Activated naive CD4-positive, alpha-beta T cell treated with Interleukin-2 at 50 U/mL for 16 hours (primary cell): ENCODE measurements at places on chromosomes 2 and 18.
A peak's percentile ranks its signal among the peaks of the same experiment; 100 is the strongest.

GRCh38 chr2:168851674-168852320 lies 38.4 kb downstream of the SPC25 start:
- DNase-seq, result no peak

- DNase-seq, result no peak
These were observed 123.6 kb upstream of the STK17B start for GRCh38 chr2:196295005-196295404.

DNA sequence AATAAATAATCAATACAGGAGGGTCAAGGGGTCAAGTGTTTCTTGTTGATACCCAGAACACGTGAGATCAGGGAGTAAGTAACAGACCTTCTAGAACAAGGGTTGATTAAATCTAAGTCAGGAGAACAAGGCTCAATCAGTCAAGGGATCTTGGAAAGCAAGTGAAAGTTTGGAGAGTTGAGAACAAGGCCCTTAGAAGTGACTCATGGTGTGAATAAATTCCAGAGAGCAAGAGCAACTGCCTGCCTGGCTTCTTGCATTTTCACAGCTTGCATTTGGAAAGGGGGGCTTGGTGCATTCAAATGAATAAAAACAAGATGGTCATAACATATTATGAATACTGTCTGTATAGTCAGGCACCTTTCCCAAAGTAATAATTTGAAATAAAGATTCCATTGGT lies 256.1 kb downstream of the DPP10 start:
- no peak for DNase-seq

GRCh38 chr18:2536493-2536892 lies 34.8 kb downstream of the METTL4 start:
- DNase-seq, result no peak

DNA sequence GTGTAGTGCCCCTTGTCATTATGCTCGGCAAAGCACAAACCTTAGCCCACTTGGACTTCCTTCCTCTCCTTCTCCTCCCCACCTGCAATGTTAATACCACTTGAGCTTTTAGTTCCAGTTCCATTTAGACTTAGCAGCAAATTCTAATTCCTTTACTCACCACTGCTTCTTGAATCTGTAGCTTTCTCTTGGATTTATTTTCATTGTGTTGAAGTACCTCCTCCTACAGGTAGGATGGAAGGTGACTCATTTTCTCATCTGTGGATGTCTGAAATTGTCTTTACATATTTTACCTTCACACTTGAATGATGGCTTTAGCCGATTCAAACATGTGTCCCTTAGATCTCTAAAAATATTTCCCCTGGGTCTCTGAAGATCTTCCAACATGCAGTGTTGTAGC lies 32.8 kb upstream of the BIN1 start:
- no peak for DNase-seq

GRCh38 chr2:72116081-72116533 lies 31.6 kb downstream of the CYP26B1 start:
- no peak for DNase-seq

GRCh38 chr2:43133708-43134570 lies 92.5 kb downstream of the ZFP36L2 start:
- DNase-seq, result peak; percentile 70

DNA sequence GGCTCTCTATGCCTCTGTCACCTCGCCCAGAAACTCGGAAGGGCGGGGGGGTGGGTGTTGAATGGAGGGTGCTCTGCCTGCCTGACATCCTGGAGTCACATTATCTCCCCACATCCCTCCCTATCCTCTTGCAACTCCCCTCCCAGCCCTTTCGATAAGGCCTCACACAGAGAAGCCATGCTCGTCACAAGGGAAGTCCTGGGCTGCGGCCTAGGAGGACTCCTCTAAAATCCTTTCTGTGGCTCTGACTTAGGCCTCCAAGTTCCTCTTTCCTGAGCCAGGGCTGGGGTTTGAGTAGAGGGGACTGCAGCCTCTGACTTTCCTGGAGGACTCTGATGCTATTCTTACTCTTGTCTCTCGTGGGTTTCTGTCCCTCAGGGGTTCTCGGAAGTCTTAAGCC lies 75.0 kb upstream of the PKDCC start:
- no peak for DNase-seq

- DNase-seq, result peak; percentile 77
These were observed 7.4 kb upstream of the POLI start for GRCh38 chr18:54261894-54262293.

GRCh38 chr2:175844169-175844568 lies 157.9 kb downstream of the LNPK start:
- no peak for DNase-seq

DNA sequence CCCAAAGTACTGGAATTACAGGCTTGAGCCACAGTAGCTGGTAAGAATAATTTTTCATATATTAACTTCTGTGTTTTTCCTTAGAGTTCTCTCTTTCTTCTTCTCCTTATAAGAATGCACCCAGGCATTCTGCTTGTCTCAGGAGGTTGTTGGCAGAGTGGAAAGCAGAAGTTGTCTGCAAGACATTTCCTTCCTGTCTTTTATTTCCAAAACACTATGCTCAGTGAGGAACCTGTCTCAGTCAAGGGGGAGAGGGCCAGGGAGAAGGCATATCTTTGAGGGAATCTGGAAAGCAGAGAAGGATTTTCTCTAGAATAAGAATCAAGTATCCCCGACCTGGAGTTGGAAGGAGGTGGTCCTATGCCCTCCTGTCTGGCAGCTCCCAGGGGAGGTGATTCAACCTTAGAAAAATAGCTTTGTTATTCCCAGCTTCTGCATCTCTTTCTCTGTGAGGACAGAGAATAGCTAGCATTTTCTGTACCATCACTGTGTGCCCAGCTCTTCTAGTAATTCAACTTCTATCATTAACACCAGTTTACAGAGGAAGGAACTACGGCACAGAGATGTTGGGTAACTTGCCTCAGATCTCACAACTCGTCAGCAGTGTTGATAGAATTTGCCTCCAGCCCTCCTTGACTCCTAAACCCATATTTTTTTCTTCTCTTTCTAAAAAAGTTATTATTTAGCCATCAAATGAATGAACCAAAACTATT lies 3.8 kb upstream of the LPIN2 start:
- DNase-seq, result no peak

- DNase-seq, result no peak
These were observed 60.7 kb upstream of the DAPL1 start for GRCh38 chr2:158734442-158734841.

DNA sequence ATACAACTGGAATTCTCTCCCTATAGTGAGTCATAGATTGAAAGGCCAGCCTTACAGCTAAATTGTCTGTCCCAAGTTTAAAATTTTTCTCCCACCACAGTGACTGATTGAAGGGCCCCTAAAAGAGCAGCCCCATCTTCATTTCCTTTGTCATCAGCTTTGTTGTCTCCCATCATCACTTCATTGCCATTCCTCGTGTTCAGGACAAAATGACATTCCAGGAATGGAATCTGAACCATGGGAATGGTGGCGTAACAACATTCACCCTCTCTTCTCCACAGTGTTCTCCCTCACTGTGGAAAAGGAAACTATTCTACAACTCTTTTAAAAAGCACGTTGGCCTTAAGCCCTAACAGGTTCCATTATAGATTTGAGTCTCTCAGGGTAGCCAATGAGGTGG lies 52.1 kb downstream of the PSTPIP2 start:
- no peak for DNase-seq

- no peak for DNase-seq
These were observed 42.9 kb downstream of the ARHGEF33 start for GRCh38 chr2:38932586-38932985.

- DNase-seq, result no peak
These were observed 199.2 kb downstream of the RAD51AP2 start for GRCh38 chr2:17319090-17319489.

GRCh38 chr2:95277246-95277906 lies 3.1 kb downstream of the PROM2 start:
- no peak for DNase-seq

DNA sequence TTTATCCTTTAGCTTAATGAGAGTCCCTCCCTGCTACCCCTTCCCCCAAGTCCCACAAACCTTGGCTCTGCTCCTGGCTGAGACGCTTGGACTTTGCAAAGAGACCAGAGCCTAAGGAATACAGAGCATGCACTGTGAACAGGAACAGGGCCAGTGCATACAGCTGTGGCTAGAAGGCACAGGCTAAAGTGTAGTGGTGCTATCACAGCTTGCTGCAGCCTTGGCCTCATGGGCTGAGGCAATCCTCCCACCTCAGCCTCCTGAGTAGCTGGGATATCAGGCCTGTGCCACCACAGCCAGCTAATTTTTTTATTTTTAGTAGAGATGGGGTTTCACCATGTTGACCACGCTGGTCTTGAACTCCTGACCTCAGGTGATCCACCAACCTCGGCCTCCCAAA lies 39.5 kb upstream of the ASXL2 start:
- DNase-seq, result no peak

GRCh38 chr2:167752734-167753133 lies 494.7 kb downstream of the STK39 start:
- DNase-seq, result no peak

DNA sequence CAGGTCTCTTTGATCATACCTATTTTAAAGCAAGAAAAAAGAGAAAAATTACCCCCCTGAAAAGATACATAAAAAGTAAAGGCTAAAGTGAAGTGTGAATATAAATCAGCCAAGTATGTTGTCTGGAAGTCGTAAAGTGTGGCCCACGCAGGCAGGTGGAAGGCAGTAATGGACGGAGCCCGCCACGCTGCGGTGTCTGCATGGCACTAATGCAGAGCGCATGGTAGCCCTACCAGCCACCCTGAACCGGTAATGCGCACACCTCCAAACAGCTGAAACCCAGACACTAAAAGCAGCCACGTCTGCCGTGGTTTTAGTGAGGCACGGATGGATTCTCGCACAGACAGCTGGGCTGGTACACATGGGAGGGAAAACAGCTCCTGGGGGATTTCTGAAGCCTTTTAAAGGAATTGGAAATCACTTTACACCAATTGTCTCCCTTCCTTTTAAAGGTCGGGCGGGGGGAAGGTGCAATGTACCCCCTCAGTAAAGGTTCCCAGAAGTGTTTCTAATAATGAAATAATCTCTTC lies 615.2 kb downstream of the CNTNAP5 start:
- DNase-seq, result no peak

DNA sequence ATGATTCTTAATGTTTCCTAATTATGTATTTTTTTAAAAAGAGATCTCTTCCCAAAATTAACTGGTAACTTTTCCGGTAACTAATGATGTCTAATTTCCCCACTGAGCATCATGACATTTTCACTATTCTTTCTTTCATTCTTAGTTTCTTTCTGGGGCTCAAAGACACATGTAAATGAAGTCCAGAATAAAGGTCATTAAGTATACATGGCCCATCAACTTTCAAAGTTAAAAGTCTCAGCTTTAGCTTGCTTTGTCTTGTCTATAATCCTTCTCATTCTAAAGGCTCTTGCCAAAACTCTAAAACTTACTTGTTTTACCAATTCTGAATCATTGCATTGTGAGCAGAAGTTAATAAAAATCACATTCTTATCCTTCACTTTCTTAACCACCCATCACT lies 53.6 kb downstream of the ASXL2 start:
- no peak for DNase-seq

- DNase-seq, result no peak
These were observed 144.5 kb downstream of the INSIG2 start for GRCh38 chr2:118232796-118233195.

DNA sequence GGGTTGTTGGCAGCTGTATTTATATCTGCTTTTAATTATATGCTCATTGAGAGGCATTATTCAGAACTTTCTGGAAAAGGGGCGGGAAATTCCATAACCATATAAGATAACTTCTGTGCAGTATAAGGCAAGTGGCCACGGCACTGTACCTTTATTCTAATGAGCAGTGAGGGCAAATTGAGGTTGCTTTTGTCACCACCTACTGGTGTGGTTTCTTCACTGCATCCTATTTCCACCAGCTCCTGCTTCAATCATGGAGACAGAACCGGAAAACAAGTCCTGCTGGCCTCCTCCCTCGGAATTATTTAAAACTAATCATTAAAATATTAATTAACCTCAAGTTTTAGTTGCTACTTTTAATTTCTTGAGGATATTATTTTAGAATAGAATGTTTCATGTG lies 759.4 kb downstream of the CBLN2 start:
- no peak for DNase-seq

DNA sequence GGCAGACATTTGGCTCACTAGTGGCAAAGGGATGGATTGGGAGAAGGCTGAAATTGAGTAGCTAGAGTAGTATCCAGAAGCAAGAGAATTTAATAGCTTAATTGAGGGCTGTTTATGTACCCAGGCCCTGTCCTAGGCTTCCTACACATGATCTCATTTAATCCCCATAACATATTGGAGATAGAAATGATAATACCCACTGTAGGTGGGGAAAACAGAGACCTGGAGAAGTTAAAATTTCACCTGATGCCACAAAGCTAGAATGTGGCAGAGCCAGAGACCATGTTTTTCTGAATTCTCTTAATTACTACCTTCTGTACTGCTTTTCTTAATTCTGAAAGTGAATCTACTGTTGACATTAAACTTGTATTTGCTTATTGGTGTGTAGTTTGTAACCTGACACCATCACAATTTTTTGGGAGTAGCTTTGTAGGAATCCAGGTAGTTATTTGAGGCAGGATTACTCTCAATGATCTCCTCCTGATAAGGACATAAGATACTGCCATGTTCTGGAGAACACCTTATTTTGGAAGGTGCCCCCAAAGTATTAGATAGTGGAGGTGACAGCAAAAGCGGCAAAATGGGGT lies 42.2 kb downstream of the RAB10 start:
- no peak for DNase-seq

DNA sequence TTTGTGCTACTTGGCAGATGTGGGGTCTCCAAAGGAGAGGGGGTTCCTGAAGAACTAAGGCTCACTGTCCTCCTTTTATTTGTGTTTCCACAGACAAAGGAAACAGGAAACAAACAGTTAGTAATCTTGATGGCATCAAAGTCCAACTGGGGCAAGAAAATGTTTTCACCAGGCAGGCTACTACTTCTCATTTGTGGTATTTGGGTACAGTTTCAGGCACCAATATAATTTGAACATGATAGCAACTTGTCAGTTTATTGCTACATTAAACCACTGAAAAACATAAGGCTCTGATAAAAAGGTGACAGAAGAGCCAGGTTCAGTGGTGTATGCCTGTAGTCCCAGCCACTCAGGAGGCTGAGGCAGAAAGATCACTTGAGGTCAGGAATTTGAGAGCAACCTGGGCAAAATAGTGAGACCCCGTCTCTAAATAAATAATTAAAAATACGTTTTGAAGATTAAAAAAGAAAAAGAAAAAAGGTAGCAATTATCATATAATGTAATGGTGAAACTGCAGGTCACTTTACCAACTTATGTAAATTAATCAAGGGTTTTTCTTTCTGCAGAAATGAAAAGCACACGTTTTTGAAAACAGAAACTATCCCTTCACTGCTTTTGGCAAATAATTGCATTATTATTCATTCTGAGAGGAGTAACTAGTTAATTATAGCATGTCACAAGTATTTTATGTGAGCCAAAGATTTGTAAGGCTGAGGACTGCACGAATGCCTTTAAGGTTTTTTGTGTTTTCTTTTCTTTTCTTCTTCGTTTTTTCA lies 157.5 kb upstream of the CAVIN2 start:
- DNase-seq, result no peak
